Nephron progenitor cell (in vitro differentiated cells): ENCODE measurements at places on chromosomes 11 and 22.

DNA sequence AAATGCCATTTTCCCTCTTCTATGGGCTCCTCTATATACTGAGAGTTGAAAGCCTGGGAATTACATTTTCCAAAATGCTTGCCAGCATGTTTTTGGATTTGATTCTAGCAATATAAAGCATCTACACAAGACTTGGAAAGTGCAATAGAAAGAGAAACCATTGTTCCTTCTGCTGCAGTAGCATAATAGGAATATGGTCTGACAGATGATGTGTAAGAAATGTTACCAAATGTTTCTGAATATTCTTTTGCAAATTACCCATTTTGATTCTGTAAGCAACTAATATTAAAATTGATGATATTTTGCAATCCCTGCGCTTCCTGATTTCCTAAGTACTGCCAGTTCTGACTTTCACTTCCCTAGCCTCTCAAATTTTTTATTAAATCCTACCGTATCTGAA, 61.6 kb downstream of the CASP12 start:
- DNase-seq, result no peak

- DNase-seq, result no peak
These were observed 64.3 kb downstream of the CYB5R2 start for GRCh38 chr11:7609015-7609414.

GRCh38 chr22:25992331-25992730, 176.9 kb upstream of the SEZ6L start:
- DNase-seq, result no peak

- no peak for DNase-seq
These were observed 12.9 kb downstream of the BIRC3 start for GRCh38 chr11:102330231-102330630.

DNA sequence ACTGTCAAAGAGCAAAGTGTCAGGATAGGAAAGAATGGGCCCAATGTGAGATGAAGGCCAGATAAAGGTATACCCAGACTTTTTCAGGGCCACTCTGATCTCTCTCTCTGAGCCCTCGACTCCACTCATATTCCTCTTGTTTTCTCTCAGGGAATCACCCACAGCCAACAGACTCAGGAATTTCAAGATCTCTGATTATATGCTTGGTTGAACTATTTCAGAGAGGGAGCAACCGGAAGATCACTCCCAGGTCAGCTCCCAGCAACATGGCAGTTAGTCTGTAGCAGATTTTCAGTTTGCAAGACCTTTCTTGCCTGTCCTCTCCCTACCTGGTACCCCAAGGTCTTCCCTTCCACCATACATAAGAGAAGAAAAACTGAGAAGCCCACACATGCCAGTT, 102.5 kb downstream of the C11orf58 start:
- DNase-seq, result no peak
